ENCODE measurements at places on chromosomes 3 and 15. TPM values are rescaled to one million over a fixed set of nuclear protein-coding genes. Genes with fewer than 3 reads are reported as not detected.

CRABP1 gene
- not detected for polyA plus RNA-seq

CCDC191 gene
- polyA plus RNA-seq, result 1.9 TPM

GHSR gene
- polyA plus RNA-seq, result not detected

EPB42 gene
- polyA plus RNA-seq, result not detected

GOLGA6L24 gene
- not detected for polyA plus RNA-seq

A4GNT gene
- polyA plus RNA-seq, result not detected

NR2E3 gene
- 0.04 TPM for polyA plus RNA-seq

NFKBIZ gene
- polyA plus RNA-seq, result 50.1 TPM

NEK10 gene
- polyA plus RNA-seq, result 2.5 TPM

DNA sequence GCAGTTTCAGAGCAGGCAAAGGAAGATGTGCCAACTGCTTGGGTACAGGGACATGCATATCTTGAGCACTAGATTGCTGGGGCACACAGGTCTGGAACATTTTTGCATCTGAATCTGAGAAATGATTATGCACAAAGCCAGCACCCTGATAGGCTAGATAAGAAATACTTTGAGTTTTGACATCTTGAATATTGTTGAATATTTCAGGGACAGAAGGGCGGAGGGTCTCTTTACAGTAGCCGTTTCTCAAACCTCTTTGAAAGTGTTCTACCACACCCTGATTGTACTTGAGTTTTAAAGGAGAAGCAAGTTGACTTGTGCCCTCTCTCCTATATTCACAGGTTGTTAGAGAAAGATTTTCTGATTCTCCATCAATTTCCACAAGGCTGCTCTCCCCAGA, 188.1 kb upstream of the STRIT1 start:
- no peak for DNase-seq

DNA sequence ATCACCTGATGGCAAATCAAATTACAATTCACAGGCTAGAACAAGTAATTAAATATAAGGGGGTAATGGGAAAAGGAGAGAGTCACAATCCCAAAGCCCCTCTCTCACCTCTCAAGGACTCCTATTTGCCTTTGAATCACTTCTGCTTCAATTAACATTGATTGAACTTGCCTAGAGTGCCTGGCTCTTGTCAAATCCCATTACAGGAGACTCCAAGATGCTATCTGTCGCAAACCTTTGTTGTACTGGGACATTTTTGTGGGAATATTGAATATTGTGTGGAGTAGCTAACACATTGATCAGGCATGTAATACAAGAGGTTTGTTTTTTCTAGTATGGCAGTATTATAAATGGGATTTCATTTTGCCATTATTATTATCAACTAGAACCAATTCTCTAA, 412.8 kb upstream of the AZI2 start:
- no peak for DNase-seq

DNA sequence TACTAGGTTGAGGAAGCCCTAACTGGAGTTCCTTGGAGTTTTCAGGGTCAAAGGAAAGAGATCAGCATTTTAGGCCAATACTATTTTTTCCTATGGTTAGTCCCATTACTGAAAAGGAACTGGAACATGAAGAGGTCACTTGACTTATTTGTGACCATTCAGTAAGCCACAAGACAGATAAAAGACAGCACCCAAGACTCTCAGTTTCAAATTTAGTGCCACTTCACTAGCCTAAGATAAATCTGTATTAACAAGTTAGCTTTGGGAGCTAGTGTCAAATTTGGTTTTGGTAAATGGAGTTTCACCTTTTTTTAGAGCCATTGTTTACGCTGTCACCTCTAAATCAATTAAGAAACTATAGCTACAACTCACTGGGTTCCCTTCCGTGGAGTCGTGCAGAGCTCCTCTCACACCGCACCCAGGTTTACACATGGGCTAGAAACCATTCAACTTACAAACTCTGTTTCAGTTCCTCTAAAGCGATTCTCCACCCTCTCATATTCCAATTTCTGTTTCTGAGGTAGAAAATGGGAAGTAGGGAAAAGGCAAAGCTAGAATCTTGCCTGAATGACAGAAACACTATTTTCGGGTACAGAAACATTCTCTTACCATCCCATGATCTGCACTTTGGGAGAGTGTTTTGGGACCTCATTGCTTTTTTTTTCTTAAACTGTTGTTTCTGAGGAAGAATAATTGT, 14.4 kb downstream of the CCDC32 start:
- no peak for DNase-seq

DNA sequence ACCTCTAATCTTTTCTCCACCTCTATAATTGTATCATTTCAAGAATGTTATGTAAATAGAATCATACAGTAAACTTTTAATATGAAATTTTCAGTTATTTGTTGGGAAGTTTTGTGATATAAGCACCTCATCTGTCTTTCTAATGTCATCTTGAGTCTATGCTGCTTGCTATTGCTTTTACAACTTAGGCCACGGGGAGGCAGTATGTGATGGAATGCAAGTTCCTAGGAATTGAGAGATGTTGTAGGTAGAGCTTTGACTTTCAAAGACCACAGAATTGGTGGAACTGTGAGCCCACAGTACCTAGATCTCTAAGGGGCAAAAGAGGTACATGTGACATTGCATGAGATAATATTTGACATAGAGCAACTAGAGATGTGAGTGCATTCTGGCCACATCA, 328.3 kb downstream of the MFSD1 start:
- no peak for DNase-seq

DNA sequence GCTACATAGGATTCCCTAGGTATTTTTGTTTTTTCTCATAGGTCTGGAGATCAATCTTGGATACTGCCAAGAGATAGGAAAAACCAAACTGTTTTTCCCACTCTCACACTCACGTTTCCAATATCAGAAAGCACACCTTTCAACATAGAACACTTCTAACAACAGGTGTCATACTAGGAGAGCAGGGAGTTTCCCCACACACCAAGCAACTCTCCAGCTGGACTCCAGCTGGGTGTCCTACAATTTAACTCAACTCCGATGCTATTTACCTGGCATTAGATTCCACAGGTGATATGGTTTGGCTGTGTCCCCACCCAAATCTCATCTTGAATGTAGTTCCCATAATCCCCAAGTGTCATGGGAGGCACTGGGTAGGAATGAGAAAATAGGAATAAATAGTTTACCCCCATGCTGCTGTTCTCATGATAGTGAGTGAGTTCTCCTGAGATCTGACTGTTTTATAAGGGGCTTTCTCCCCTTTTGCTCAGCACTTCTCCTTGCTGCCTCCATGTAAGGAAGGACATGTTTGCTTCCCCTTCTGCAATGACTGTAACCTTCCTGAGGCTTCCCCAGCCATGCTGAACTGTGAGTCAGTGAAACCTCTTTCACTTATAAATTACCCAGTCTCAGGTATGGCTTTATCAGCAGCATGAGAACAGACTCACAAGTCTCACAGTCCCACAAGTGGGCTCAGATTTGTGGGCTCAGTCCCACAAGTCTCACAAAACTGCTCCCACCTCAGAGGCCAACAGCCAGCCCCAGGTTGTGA, 354.5 kb upstream of the THBS1 start:
- no peak for DNase-seq

GRCh38 chr15:74958908-74959585, 2.5 kb upstream of the RPP25 start:
- DNase-seq, result no peak

DNA sequence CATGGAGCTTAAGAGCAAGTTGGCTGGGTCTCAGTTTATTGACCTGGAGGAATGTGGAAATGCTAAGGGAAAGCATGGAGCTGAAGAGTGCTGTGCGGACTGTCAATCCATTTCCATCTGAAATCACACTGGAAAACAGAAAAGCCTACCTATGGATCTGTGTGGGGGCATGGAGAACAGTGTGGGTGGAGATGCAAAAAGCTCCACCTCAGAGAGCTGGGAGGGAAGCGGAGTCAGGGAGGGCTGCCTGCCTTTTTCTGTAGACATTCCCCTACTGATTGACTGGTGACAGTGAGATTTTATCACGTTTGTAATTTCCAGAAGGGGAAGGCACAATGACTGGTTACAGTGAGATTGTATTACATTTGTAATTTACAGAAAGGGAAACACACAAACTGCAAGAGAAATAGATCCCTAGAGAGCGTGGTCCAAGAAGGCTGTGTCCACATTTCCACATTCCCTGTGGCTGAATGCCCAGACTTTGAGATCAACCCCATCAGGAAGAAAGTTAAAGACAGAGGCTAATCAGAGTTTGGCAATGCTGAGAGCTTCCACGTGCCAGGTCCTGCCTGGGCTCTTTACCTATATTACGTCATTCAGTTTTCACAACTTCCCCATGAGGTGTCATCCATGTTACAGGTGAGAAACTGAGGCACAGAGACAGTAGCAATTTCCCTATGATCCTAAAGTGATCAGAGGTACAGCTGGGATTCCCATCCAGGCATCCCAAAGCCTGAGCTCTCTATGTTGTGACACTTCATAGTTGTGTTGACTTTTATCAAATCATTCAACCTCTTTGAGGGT, 67.7 kb upstream of the NSMCE3 start:
- DNase-seq, result no peak

DNA sequence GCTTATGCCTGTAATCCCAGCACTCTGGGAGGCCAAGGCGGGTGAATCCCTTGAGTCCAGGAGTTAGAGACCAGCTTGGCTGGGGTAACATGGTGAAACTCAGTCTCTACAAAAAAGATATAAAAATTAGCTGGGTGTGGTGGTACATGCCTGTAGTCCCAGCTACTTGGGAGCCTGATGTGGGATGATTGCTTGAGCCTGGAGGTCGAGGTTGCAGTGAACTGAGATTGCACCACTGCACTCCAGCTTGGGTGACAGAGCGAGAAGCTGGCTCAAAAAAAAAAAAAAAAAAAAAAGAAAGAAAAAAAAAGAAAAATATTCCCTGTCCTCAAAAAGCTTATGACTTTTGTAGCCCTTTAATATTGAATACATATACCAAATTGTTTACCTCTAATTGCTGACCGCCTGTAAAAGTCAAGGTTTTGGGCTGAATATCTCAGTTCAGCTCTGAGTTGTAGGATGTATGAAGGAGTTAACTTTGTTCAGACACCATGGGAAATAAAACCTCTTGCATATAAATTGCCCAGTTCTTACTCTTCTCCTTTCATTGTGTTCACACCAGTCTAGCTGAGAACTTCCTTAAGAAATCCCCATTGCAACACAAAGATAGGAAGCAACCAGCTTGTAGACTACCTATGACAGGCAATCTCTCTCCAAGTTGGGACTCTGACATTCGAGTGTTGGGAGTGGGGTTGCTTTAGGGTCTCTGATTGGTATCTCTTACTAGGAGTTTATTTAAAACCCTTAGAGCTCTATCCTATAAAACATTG, 97.6 kb upstream of the RASGRP1 start:
- no peak for DNase-seq

GRCh38 chr3:175731543-175731942, 872.4 kb downstream of the NAALADL2 start:
- no peak for DNase-seq

- DNase-seq, result no peak
These were observed 1250.0 kb upstream of the GBE1 start for GRCh38 chr3:83011481-83011880.

GRCh38 chr15:99721104-99721778, 12.0 kb downstream of the LYSMD4 start:
- DNase-seq, result no peak

- DNase-seq, result no peak
These were observed 4.2 kb upstream of the RPS17 start for GRCh38 chr15:82544431-82544830.

DNA sequence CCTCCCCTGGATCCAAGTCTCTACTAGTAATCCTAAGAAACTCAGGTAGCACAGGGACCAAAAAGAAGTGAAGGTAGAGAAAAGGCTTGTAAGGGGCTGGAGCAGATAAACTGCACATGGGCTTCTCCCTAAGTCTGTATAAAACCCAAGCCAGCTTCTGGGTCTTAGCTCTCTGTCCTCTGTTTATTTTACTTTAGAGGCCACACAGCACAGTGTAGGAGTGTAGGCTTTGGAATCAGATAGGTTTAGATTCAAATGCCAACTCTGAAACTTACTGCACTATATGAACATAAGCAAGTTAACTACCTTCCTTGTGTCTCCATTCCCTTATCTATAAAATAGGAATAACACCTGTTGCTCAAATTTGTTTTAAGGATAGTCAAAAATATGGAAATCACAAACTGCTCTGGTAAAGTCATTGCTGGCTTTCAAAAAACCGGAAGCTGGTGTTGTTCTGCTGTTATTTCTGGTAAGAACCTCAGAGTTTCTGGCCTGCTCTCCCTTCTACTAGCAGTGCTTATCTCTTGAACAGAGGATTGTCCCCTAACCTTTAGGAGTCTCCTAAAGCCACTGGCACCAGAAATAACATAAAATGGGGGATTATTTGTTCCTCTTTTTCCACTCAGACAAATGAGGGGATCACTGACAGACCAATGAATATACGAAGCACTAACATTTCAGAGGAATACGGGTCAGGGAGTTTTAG, 33.8 kb downstream of the PIK3R4 start:
- DNase-seq, result no peak

- DNase-seq, result no peak
These were observed 267.0 kb downstream of the CHL1 start for GRCh38 chr3:463252-464192.

DNA sequence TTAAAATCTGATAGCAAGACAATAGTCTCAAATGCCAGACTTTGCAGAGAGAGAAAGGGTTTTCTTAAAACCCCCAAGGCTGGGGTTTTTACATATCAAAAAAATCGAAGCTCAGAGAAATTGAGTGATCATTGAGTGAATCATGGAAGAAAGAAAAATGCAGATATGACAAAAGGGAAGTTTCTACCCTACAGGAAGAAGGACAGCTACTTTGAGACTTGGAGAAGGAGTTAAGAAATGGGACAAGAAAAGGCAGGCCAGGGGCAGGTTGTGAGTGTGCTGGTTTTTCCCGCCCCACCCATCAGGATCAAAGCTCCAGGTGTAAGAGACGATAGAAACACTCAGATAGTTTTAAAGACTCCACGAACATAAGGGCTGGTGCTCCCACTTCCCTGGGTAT, 18.6 kb downstream of the TMEM158 start:
- no peak for DNase-seq

DNA sequence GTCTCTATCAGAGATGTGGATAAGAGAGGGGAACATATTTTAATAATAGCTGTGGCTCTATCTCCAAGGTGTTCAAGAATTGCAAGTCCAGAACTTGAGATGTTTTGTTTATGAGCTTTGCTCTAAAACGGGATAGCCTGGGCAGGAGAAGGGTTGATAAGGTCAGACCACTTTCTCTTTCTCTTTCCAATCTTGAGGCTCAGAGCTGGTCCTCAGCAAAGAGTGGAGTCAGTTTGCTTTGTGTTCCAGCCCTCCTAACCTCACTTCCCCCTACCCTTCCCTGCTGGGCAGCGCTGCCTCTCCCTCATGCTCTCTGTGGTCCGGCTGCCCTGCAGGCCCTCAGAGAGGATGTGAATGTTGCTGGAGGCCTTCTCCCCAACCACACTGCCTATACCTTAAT, 13.8 kb downstream of the KLHL6 start:
- DNase-seq, result no peak

- DNase-seq, result no peak
These were observed 3.7 kb downstream of the NME9 start for GRCh38 chr3:138325990-138326389.

DNA sequence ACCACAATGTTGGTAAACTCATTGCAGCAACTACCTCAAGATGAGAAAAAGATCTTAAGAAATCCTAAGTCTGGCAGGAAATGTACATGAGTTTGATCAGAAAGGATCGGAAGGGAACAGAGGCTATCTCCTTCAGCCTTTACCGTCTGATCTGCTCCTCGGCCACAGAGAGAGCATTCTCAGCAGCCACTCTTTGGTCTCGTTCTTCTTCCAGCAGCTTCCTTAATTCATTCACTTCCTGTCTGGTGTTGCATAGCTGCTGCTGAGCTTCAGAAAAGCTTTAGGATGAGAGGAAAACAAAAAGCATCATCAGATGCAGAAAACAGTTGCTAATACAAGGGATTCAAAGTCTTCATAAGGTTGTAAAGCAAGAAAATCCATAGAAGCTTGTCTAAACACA, 6.6 kb upstream of the HCLS1 start:
- no peak for DNase-seq
